CD4-positive, alpha-beta T cell treated with Interleukin-1 beta for 1 hour (primary cell): ENCODE measurements at places on chromosomes 1 and 21.

GRCh38 chr1:20733360-20733975 lies 965 bp upstream of the SH2D5 start:
- no peak for DNase-seq

DNA sequence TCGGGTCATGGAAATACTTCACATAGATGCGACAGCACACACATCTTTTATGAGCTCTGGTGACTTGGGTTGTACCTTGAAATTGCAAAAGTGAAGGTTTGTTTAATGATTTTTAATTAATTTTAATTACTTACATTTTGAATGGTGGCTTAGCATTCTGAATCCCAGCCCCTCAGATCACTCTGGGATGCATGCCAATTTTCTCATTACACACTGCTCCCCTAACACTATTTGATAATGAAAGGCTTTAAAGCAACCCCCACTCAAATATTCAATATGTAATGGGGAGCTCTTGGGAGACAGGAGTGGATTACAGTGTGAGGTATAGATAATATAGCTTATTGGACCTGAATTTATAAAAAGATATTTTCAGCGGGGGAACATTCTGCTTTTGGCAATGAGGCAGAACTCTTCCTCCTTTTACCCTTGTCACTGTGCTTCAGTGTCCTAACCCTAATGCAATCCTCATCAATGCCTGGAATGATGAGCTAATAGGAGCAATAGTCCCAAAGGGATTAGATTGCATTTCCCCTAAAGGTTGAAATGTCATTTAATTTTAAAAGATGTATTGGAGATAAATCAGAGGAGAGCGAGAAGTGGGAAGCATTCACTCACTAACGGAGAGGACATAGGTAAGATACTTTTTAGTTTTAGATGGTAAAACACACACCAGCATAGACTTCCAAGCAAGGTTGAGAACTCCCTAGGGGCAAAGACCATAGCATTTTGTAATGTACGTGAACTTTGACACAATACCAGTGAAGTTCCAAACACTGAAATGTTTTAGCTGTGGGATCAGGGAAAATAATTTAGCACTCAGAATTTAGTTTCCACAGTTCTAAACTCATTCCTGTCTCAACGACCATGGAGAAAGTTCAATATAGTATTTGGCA lies 384.1 kb upstream of the PLXNA2 start:
- no peak for DNase-seq

GRCh38 chr21:17612023-17612564 lies 607 bp downstream of the BTG3 start:
- DNase-seq: peak; percentile 54

DNA sequence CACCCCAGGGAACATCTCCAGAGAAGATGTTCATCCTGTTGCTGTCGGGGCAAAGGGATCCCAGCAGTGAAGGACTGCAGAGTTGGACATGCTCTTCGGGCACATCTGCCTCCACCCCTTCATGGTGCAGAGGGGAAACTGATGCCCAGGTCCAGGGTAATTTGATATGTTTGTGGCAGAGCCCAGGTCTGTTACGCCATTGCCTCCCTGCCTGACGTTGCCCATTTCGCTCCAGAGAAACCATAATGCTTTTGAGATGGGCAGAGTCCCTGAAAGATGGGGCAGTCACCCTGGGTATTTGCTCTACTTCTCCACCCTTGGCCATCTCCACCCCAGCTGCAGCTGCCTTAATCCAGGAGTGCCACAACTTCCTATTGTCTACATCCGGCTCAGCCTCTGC lies 290.4 kb upstream of the POU3F1 start:
- no peak for DNase-seq

DNA sequence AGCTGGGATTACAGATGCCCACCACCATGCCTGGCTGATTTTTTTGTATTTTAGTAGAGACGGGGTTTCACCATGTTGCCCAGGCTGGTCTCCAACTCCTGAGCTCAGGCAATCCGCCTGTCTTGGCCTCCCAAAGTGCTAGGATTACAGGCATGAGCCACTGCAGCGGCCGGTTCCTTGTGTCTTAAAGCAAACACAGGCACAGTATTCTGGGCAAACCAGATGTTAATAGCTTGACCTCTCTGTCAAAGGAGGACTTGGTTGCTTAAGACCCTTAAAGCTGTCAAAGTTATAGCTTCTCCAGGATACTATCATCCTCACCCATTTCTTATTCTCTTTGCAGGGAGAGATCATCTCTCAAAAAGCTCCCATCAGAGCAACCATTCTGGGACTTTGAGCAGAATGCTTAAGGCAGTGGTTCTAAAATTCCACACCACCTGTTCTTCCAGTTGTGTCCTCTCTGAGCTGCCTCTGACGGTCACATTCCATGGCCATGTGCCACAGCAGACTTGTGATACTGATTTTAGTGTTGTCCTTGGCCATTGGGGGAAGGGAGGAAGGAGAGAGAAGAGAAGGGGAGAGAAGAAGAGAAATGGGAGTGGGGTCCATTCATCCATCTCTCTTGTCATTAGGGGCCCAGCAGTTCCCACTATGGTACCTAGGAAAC lies 81.8 kb downstream of the PBX1 start:
- no peak for DNase-seq

- DNase-seq: no peak
Measured at GRCh38 chr1:33317354-33317753, 3.5 kb downstream of the A3GALT2 start.

GRCh38 chr1:21931171-21932093 lies 5.7 kb downstream of the HSPG2 start:
- DNase-seq: no peak

DNA sequence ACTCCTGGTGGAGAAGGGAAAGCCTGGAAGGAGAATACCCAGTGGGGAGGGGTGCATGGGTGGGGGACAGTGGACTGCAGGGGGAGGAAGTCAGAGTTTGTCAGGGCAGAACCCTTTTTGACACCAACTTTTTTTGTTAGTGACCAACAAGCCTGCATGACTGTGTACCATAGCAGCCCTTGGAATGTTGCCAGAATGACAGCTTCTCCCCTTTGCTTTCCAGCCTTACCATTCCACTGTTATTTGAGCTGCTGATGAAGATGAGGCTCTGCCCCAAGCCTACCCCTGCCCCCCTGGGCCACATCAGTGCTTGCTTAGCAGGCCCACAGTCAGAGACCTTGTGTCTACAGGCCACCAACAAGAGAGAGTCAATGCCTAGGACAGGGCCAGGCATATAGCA lies 341.2 kb downstream of the HHAT start:
- DNase-seq: no peak

GRCh38 chr1:221963742-221964141 lies 221.9 kb upstream of the DUSP10 start:
- no peak for DNase-seq

DNA sequence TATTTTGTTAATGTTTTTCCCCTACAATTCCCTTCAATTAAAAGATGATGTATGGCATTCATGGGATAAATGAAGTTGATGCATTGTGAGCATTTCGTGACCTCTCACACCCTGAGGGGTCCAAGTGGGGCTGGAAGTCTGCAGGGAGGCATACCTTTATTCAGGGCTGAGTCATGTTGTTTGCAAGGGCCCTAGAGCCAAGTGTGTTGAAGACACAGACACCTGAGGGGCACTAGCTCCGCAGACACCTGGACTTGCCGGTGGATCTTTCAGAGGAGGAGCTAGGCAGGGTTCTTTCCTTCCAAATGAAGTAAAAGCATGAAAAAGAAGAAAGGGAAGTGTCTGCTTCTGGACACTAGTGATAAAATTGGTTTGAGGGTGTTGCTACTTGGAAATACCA lies 57.0 kb upstream of the RGS7 start:
- no peak for DNase-seq

- DNase-seq: peak; percentile 49
Measured at GRCh38 chr1:15501208-15502032, 22.6 kb downstream of the CASP9 start.

DNA sequence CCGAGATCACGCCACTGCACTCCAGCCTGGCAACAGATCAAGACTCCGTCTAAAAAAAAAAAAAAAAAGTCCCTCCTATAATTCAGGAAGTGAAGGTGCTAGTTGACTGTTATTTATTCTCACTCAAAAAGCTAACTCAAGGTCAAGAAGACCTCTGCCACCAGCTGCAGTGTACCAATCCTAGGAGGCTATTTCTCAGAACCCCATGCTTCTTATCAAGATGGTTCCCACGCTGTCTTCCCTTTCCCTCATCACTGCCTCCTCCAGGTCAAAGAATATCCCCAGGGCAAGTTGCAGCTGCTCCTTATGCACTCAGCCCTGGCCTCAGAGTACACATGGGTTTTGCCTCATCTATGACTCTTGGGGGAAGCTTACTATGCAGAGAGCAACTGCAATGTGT lies 53.6 kb downstream of the RERE start:
- no peak for DNase-seq

DNA sequence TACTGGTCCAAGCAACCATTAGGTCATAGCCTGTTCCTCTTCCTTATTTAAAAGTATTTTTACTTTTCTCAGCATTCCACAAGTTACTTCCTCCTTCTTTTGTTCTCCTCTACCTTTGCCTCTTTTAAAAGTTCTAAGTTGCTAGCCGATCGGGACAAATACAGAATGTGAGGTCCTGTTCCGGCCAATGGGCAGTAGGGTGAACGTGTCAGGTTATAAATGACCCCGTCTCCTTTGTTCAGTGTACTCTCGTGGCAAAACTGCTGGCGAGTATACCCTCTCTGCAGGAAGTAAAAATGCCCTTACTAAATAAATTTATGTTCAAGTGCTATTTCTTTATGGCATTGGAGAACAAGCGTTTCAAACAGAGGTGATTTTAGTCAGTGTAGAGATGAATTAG lies 2.5 kb downstream of the ADCY10 start:
- DNase-seq: no peak

DNA sequence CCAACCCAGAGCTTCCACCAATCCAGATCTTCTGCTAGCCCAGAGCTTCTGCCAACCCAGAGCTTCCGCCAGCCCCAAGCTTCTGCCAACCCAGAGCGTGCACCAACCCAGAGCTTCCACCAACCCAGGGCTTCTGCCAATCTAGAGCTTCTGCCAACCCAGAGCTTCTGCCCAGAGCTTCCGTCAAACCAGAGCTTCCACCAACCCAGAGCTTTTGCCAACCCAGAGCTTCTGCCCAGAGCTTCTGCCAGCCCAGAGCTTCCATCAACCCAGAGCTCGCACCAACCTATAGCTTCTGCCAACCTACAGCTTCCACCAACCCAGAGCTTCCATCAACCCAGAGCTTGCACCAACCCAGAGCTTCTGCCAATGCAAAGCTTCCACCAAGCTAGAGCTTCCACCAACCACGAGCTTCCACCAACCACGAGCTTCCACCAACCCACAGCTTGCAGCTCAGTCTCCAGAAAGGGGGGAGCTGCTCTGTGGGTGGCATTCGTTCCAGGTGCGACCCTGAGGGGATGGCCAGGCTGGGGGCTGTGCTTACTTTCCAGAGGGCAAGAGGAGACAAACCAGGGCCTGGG lies 23.8 kb downstream of the CRYAA start:
- no peak for DNase-seq

DNA sequence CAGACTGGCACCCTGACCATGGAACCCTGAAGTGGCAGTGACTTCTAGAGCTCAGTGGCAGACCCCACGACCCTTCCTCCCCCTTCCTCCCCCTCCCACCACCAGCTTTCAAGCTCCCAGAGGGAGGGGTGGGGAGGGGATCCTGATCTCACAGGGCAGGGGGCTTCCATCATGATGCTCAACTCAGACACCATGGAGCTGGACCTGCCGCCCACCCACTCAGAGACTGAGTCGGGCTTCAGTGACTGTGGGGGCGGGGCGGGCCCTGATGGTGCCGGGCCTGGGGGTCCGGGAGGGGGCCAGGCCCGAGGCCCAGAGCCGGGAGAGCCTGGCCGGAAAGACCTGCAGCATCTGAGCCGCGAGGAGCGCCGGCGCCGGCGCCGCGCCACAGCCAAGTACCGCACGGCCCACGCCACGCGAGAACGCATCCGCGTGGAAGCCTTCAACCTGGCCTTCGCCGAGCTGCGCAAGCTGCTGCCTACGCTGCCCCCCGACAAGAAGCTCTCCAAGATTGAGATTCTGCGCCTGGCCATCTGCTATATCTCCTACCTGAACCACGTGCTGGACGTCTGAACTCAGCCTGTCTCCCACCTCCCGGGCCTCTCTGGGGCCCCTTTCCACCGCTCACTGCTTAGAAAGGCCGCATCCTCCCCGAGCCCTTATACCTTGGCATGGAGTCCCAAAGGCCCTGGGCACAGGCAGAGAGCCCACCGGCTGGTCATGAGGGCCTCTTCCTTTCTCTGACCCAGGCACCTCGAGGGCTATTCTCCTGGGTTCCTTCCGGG lies 3.9 kb downstream of the NHLH1 start:
- no peak for DNase-seq

DNA sequence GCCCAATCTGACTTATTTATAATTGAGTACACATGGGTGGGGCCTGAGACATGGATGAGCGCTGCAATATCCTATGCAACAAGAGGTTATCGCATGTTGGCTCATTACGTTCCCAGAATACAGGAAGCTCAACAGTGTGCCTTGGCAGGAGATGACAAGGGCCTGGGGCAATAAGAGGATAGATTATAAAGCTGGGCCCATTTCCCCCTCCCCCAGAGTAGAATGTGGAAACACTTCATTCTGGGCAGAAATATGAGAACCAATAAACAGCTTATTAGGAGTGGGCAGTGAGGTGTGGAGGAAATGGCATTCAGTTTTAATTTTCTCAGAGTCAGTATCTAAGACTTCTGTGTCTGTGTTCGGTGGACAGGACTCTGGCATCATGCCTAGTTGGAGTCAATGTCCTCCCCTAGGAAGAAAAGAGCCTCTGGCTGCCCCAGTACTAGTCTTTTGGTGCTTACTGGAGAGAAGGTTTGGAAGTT lies 92.8 kb downstream of the PIK3R3 start:
- no peak for DNase-seq

DNA sequence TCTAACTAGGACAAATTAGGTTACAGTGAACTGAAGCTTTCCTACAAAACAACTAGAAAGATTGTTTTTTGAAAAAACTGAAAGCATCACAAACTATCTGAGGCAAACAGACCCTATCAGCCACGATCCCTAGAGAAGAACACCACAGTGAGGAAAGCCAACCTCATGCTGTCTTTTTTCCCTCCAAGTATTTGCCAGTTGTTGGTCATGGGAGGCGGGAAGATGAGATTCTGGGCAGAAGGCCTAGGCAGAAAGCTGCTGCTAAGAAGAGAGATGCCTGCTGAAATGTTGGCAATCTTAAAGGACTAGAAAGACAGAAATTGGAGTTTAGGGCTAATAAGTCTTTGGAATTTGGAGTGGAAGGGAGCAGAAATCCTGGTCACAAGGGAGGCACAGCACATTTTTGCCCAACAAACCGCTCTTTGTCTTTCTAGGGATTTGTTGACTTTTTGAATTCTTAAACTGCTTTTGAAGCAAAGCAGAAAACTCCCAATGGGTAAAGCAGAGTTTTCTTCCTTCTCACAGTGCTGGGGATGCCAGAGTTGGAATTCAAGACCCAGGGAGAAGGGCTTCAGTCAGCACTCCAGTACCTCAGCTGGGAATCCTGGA lies 83.9 kb downstream of the MT1HL1 start:
- no peak for DNase-seq

- peak; percentile 62 for DNase-seq
Measured at GRCh38 chr1:84122780-84123382, 21.2 kb upstream of the PRKACB start.

GRCh38 chr1:37473431-37474045 lies 842 bp upstream of the ZC3H12A start:
- peak; percentile 67 for DNase-seq

- no peak for DNase-seq
Measured at GRCh38 chr21:33121715-33122475, 52.0 kb downstream of the OLIG1 start.
